ENCODE measurements at places on chromosomes 12 and 14.

- DNase-seq: no peak
Observed at GRCh38 chr12:89040146-89040964, 311.9 kb downstream of the DUSP6 start.

DNA sequence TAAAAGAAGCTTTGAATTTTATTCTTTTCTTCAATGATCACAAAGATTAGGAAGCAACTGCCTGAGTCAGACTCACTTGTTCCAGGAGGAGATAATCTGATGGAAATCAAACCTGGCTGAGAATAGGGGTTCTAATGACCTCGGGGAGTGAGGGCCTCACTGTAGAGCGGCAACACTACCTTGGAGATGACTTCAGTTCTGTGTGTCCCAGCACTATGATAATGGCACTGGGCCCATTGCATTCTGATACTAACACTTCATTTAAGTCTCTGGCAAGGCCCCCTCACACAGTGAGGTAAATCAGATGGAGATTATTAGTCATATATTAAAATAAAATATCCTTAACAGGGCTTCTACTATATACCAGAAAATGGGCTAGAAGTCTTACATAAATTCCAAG lies 233.3 kb upstream of the EGLN3 start:
- DNase-seq: no peak

GRCh38 chr14:80419345-80419744 lies 208.0 kb upstream of the DIO2 start:
- no peak for DNase-seq

- peak; percentile 45 for DNase-seq
Observed at GRCh38 chr12:94603434-94604365, 46.7 kb downstream of the TMCC3 start.

- no peak for DNase-seq
Observed at GRCh38 chr14:100682749-100683148, 43.9 kb upstream of the DLK1 start.

DNA sequence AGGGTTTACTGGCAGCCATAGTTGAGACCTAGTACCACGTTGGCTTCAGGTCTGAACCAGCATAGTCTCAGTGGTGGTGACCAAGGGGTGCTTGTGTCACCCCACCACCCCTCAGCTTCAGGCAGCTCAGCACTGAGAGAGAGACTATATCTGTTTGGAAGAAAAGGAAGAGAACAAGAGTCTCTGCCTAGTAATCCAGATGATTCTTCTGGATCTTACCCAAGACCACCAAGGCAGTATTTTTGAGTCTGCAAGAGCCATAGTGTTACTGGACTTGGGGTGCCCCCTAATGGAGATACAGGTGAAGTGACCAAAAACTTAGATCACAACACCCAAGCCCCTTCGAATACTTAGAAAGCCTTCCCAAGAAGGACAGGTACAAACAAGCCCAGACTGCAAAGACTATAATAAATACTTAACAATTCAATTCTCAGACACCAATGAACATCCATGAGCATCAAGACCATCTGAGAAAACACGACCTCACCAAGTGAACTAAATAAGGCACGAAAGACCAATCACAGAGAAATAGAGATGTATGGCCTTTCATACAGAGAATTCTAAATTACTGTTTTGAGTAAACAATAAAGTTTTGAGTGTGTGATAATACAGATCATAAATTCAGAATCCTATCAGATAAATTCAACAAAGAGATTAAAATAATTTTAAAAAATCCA lies 107.0 kb downstream of the HELB start:
- peak; percentile 50 for DNase-seq

DNA sequence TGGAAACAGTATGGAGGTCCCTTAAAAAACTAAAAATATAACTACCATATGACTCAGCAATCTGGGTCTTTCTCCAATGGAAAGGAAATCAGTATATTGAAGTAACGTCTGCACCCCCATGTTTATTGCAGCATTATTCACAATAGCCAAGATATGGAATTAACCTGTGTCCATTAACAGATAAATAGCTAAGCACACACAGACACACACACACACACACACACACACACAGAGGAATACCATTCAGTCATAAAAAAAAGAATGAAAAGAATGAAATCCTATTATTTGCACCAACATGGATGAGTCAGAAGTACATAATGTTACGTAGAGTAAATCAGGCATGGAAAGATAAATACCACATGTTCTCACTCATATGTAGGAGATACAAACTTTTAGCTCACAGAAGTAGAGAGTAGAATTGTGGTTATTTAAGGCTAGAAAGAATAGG lies 4.7 kb downstream of the KLRK1 start:
- no peak for DNase-seq

GRCh38 chr12:46803517-46803916 lies 22.3 kb downstream of the SLC38A4 start:
- DNase-seq: no peak

DNA sequence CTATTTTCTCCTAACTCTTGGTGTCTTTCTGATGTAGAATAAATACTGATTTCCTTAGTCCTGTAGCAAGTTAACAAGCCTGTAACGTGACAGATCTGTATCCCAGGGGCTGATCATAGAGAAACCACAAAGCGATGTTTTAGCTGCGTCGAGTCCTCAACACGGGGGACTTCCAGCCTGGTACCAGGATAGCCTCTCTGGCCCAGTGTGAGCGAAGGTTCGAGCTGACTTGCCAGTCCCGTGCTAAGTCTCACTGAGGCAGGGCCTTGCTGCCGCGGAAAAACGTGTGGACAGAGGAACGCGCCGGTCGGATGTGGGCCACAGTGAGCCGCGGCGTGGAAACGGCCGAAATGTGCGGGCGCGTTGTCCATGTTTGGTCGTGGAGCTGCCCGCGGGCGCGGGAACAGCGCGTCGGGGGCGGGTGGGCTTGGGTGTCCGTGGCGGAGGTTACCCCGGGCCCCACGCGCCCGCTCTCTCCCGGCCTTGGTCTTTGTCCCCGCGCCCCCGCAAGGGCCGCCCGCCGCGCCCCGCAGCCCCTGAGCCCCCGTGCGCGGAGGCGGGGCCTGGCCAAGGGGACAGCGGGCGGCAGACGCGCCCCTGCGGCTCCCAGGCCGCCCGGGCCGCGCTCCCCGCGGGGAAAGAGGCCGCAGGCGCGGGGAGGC lies 531 bp upstream of the EML1 start:
- DNase-seq: no peak

- DNase-seq: no peak
Observed at GRCh38 chr12:122934722-122935121, 31.5 kb downstream of the ABCB9 start.

DNA sequence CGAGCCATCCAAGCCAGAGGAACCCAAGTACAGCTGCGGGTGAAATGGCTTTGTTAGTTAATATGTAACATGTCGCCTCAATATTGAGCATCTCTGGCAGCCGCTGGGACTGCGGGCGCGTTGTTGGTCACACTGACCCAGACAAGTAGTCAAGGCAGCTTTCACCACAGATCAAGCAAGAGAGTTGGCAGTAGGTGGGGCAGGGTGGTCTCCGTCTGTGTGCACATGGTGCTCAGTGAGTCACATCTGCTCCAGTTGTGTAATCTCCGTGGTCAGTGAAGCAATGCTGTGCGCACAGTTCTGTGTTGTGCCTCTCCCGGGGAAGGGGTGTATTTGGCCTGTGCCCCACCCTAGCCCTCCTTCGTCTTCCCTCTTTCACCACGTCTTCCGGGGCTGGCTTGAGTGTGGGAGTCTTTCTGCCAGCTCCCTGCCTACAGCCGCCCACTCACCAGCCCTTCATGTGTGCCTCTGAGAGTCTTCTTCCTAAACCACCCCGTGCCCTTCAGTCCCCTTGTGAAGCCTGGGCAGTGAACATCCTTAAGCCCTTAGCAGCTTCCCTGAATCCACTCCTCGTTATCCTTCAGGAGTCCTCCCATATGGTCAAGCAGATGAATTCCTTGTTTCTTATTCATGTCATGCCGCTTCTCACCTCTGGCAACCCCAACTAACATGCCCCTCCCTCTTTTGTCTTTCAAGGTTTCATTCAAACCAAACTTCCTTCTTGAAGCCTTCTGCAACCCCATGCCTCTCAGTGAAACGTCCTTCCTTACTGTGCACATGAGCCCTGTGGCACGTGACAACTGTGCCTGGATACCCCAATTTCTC lies 242.1 kb downstream of the CACNA1C start:
- no peak for DNase-seq

GRCh38 chr12:51954561-51955361 lies 3.3 kb downstream of the ACVR1B start:
- DNase-seq: no peak

DNA sequence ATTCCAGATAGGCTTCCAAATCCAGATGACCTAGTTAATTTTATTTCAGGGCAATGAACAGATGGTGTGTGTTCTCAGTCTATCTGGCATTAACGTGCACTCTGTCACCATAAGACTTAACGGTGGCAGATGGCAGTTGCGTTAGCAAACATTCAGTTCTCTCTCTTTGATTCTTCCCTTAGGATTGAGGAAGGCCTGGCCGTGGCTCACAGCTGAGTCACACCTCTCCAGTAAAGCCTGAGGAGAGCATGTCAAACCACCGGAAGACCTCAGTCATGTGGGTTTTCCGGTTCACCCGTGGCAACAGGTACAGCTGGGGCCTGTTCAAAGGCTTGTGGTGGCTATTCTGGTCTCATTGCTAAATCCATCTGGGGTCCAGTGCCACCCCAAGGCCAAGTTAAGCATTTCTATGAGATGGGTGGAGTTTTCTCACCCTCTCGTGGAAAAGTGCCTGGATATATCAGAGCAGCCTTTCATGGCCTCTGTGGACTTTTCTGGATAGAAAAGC lies 545.1 kb upstream of the ATP2B1 start:
- DNase-seq: peak; percentile 80

DNA sequence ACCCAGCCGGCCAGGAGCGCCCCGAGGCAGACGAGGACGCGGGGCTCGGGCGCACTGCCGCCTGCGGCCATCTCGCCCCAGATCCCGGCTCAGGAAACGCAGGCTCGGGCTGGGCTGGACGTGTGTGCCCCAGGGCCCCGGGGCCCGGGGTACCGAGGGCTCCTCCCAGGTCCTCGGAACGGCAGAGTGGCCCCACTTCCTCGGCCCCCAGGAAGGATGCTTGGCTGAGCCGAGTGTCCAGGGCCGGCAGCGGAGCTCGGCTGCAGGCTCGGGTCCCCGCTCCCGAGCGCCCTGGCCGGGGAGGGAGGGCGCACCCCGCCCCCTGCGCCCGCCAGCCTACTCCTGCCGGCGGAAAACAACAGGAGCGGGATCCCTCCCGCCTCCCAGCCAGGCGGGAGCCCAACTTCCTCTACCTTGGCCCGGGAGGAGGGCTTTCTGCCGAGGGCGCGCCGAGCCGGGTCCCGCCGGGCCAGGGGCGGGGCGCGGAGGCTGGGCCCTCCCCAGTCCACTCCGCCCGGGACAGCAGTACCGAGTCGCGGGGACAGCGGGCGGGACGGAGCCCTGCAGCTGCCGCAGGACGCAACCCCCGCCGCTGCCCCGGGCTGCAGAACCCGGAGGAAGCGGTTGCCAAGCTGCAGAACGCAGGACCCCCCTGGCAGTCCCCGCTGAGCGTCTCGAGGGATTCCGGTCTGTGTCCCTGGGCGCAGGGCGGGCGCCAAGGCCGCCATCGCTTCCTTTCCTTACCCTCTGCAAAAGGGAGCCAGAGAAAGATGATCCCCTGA lies at the start of gene VSIG10:
Gene VSIG10, minus strand, starts transcription at position 411 of the 782 bp plus-strand sequence. Its CDS starts 340 bp downstream, at position 71.
- peak; percentile 79 for DNase-seq

GRCh38 chr12:30268041-30268440 lies 427.6 kb downstream of the IPO8 start:
- no peak for DNase-seq

DNA sequence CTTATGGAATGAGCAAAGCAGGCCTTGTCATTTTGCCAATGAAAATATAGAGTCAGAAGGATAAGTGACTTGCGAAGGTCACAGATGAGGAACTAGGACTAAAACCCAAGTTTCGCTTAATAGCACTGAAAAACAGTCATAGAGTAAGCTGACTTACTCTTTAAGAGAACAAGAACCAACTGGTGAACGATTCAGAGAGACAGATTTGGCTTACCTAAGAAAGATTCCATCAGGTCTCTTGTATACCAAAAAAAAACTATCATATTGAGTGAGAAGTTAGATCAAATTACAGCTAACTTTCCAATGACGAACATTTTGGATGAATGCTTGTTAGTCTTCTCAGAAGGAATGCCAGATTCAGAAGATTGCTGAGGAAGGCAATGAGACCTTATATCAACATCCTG lies 74.2 kb downstream of the ZFC3H1 start:
- DNase-seq: no peak

GRCh38 chr14:94564381-94564780 lies 3.1 kb downstream of the SERPINA4 start:
- no peak for DNase-seq

DNA sequence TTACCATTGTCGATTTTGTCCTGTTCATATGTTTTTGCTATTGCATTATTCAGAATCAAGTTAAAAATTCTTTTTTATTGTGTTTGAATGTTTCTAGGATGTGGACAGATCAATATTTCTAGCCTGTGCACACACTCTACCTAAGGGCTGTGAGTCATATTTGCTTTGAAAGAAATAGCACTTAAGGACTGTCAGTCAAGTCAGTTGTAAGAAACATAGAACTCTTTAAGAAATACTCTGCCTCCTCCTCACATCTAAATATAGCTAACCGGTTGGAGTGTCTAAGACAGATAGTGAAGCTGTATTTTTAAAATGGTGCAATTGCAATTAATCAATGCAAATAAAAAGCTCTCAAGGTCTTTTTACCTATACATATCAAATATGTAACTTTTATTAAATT lies 17.9 kb upstream of the MGST1 start:
- no peak for DNase-seq

- no peak for DNase-seq
Observed at GRCh38 chr12:77814386-77814785, 16.3 kb upstream of the NAV3 start.

Measured in BE2C (cell line).